ENCODE measurements at places on chromosomes 2 and 18.

DNA sequence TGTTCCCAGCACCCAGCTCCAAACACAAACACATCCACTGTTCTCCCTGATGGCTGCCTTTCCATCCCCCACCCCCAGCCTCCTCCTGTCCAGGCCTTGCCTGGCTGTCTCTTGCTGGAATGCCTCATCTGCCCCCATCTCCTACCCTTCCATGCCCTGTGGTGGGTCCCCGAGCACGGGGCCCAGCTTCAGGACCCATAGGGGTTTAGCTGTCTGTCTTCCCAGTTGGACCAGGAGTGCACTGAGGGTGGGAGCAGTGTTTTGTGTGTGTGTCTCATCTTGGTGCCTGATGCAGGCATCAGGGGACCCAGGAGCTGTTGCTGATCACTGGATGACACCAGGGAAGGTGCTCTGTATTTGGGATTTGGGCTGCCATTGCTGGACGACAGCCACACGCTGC, 34.5 kb downstream of the GLI2 start:
- no peak for DNase-seq

GRCh38 chr2:2859732-2860131, 517.9 kb downstream of the EIPR1 start:
- no peak for DNase-seq

GRCh38 chr18:55100817-55101457, 141.7 kb upstream of the CCDC68 start:
- no peak for DNase-seq

DNA sequence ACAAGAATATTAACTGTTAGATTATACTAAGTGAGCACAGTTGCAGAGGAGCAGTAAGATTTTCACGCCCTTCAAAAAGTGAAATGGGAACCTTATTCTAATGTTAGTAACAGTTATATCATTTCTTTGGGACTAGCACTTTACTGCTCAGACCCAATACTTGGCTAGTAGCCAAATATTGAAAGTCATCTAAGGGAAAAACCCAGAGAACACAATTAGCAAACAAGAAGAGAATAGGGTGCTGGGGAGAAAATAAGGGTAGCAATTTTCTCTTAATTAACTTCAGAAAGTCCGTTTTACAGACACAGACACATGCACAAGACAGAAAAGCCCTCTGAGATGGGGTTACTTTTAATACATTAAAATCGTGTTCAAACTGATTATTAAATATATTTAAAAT, 71.8 kb downstream of the ID2 start:
- peak; percentile 32 for DNase-seq

GRCh38 chr2:173252581-173252980, 102.1 kb upstream of the CDCA7 start:
- no peak for DNase-seq

DNA sequence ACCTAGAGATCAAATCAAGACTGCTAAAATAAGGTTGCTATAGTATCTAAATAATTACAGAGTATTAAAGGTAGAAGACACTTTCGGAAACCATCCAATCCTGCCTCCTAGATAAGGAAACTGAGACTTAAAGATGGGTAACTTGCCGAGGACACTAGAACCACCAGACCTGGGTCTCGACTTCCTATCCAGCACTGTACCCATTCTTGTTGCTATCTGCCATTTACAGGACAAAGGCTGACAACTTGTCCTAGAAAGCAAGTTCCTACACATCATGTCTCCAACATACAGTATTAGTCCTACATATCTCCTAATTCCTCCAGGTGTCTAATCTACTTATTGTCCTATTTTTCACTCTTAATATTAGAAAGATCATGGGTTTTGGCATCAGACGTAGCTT, 37.7 kb downstream of the TRAK2 start:
- DNase-seq = no peak

- DNase-seq = no peak
Observed at GRCh38 chr2:142136571-142136970, 5.8 kb upstream of the LRP1B start.

GRCh38 chr2:54897420-54898310, 152.6 kb downstream of the RTN4 start:
- no peak for DNase-seq

GRCh38 chr2:169159686-169160085, 90.3 kb downstream of the DHRS9 start:
- no peak for DNase-seq

GRCh38 chr2:217722883-217723472, 279.8 kb downstream of the TNS1 start:
- DNase-seq = no peak

GRCh38 chr2:111990856-111991255, 64.2 kb upstream of the TMEM87B start:
- DNase-seq = no peak
